WTC11 (cell line): ENCODE measurements at places on chromosomes 5 and 9.

DNA sequence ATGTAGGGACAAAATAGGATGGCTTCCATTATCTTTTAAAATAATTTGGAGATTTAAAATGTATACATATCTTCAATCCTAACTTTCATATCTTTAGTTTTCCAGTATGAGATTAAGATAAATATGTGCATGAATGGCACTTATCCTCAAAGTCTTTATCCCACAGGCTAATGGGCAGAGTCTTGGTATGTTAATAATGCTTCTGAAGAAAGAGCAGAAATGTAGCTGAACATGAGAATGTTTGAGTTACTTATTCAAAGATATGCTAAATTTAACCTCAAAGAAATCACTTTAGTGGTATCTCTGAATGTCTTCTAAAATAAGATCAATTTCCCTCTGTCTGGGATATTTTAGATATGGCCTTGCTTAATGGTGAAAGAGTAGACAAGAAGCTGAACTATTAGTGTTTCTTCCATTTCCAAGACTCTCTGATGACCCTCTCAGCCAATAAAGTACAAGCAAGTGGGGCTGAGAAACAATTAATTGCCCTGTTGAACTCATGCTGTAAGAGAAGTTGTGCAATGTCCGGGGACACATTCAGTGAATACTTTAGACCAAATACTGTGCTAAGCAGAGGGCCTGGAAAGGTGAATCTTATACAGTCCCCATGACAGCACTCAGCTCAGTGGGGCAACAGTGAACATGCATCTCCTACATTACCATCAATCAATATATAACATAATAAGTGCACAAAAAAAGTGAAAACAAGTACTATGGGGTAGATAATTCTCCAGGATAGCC is 50.0 kb upstream of the ADAMTSL1 start:
- DNase-seq, result no peak

DNA sequence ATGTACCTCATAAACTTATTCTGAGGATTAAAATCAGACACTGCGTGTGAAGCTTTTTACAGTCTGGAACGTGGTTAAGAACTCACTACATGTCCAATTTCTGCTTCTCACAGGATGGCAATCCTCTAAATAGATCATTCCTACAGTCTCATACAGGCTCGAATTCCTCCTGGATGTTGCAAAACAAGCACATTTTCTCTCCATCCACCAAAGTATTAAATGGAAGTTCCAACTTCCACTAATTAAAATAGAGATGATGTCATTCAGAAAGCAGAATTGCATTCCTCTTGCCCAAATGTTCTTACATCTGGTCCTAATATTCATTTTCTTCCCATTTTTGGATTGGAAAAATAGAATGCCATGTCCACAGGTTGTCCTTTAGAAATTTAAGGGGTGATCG is 145.5 kb upstream of the PCA3 start:
- no peak for DNase-seq

DNA sequence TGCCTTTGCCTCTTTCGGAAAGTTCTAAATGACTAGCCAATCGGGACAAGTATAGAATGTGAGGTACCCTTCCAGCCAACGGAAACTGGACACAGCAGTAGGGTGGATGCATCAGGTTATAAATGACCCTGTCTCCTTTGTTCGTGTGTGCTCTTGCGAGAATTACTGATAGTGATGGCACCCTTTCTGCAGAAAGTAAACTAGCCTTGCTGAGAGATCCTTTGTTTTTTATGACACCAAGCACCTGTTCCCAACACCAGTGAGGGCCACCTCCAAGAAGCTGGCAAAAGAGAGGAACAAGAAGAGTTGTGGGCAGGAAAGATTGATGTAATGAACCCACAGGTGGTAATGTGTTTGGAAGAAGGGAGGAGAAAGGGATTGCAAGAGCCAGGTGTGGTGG is 42.8 kb upstream of the FABP6 start:
- no peak for DNase-seq

DNA sequence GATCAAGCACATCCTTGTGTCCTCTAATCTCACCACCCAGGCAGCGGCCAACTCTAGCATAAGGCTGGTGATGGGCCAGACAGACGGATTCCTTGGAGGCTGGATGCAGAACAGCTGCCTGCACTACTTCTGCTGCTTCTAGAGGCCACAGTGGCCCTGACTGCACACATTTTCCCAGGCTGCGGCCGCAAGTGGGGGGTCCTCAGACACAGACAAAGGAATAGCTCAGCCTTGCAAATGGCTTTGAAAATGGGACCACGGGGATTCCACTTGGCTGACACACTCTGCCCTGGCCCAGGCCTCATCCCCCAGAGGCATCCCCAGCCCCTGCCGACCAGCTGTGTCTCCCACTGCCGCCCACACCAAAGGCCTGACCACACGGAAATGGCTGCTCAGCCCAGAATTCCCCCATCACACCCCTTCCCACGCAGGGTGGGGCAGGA is 540.8 kb downstream of the BNC2 start:
- DNase-seq, result no peak

DNA sequence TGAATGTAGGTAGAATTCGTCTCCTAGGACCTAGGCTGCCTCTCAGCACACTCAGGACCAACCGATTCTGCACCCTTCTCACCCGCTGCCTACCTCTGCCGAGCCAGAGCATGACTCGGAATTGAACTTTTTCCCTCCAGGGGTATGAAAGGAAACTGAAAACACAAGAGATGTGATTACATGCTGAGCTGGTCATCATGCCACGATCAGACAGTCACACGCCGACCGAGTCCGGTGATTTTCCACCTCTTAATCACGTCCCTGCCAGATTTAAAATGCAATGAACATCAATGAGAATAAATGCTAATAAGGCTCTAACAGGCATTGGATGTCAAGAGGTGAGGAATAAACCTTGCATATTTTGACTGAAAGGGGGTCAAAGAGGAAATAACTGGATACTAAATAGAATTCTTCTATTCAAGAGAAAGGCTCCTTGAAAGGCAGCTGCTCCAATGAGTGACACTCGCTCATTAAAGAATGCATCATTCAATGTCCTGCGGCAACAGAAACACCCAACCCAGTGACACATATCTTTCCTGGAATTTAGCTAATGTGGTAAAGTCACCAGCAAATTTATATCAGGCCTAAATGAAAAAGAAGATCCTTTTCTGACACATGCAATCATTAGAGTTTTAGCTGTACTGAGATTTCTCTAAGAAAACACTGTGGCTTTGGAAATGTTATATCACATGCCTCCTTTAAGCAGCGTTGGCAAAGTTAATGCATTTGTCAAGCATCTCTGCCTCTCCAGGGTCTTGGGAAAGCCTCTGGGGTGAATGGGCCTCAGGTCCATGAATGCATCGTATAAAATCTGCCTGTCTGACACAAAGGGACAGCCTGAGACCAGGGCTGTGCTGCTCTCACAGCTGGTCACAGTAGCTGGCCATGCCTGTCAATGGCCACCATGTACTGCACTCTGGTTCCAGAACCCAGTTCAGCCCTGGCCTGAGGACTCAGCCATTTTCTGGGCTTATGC is 128.7 kb downstream of the SPOCK1 start:
- no peak for DNase-seq

- DNase-seq, result no peak
Measured at GRCh38 chr5:123298335-123299030, 124.7 kb downstream of the CEP120 start.

DNA sequence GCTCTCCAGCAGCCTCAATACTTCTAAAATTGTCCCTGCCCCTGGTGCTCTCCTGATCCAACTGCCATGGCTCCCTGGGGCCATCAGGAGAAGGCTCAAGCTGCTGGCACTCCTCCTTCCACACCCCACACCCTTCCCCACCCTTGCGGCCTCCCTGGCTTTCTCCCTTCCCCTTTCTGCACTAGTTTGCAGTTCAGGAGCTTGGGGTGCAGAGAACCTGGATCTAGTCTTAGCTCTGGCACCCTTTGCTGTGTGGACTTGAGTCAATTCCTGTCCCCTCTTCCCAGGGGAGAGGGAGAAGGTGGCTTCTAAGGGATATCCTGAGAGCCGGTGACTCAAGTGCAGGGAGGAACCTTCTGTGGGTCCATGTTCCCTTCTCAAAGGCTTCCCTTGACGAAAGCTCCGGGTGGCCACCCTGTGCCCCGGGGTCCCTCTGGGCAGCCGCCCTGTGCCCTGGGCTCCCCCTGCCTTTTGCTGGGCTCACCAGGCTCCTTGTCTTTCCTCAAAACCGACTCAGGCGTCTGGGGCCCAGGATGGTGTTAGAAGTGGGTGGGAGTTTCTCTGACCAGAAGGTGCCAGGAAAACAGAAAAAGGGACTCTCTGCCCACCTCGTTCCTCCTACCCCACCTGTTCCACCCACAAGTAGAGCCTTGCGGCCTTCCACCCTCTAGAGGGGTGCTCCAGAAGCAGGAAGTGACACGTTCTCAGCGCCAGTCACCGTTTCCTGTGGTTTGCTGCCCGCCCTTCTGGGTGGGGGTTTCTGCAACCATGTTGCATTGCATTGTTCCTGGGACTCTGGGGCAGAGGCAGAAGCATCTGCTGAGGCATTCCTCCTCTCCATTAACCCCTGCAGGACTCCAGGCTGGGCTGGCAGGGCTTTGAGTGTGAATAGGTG is 15.0 kb downstream of the GLIPR2 start:
- DNase-seq, result no peak
